ENCODE measurements at places on chromosomes 12 and 14.

GRCh38 chr12:14850929-14851663 is 7.8 kb upstream of the ART4 start:
- no peak for DNase-seq

DNA sequence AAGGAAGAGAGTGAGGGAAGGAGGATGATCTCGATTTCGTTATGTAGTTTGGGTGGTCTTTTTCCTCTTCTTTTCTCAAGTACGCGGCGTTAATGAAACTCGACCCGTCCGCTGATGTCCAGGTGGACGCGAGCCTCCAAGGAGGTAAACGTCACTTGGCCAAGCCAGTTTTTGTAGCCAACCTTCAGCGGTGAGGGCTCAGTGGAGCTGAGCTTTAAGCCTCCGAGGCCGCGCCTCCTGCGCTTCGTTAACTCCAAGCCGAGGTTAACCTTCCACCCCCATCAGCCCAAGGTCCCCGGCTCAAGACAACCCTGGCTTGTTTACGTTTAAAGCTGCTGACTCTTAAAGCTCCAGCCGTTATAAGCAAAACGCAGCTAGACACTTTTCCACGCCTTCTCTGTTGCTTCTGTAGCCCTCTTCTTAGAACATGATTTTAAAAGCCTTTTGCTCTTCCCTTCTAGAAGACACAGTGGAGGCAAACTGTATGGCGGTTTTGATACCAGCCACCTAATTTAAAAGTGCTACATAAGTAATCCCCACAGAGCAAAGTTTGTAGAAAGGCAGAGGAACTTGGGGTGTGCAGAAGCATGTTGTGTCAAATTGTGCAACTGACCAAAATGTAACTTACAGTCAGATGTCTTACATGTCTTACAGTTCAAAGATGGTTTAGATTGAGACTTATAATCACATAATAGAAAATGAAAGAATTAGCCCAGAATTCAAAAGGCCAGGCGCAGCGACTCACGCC is 923 bp upstream of the ITPR2 start:
- peak; percentile 70 for DNase-seq

DNA sequence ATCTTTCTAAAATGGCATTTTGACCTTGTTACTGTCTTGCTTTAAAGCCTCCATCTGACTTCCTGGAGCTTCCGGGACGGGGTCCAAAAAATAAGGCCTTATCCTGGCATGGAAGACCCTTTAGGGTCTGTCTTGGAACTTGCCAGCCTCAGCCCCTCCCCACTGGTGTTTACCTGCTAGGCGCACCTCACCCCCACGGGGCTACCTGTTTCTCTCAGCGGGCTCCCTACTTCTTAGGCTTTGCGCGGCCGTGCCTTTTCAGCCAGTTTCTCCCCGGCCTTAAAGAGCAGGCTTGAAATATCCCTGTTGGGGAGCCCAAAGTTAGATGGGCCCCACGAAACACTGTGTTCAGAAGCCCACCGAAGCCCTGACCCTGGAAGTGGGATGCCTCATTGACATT is 5.1 kb downstream of the RTL1 start:
- no peak for DNase-seq

DNA sequence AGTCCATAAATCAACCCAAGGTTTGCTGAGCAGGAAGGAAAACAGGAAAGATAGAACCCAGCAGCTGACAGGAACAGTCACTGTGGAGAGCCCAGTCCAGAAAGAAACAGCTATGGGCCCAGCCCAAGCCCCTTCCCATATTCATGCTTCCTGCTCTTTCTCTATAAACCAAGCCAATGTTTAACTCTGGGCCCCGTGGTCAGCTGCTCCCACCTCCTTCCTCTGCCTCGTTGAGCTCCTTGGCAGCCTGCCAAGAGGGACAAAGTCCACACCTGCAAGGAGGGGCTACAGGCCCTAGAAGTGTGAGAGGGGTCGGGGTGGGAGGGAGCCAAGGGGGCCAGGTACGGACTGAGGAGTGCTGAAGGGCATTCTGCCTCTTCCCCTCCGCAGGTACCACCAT is 10.0 kb downstream of the SLC6A13 start:
- DNase-seq: no peak

DNA sequence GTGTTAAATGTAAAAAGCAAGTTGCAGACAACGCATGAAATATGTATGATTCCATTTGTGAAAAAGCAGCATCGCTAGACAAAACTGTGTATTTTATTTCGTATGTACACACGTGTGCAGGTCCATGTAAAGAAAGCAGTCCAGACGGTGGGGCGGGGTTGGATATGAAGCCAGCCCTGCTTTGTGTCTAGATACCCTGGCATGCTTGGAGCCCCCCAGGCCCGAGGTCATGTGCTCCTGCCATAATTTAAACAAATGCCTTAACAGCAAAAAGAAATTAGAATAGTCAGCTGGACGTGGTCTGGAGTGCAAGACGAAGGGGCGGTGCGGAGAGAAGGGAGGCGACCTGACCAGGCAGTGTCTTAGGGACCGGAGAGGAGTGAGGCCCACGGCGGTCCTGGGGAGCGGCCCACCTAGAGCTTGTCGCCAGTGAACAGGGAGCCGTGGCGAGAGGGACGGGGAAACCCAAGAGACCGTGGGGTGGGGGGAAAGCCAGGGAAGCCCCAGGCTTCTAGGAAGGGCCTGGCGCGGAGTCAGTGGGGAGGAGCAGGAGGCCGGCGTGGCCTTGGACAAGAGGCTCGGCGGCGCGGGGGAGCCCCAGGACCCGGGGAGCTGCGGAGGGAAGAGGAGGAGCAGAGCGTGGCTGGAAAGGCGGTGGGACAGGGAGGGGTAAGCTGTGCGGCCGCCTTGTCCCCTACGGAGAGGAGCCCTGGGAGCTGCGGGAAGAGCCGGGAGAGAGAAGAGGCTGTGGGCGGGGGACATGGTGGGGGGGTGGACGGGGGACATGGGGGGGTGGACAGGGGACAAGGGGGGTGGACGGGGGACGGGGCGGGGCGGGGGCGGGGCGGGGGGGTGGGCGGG is 118.5 kb upstream of the C14orf180 start:
- no peak for DNase-seq

DNA sequence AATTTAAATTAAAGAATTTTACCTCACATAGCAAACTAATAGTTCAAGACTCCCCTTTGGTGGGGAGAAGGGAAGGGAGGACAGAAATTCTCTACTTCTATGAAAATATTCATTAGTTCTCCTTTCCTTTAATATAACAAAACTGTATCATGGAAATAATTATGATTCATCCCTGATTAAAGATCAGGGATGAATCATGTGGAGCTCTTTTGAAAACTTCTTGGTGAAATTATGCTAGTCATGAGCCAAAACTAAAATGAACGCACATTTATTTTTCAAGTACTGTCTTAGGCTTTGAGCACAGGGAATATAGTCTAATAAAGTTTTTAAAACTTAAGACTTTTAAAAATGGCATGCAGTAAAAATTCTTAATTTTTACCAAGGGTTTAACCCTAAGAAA is 17.1 kb downstream of the TMBIM4 start:
- DNase-seq: peak; percentile 21

- no peak for DNase-seq
Measured at GRCh38 chr12:4153343-4153892, 120.1 kb upstream of the CCND2 start.

- DNase-seq: no peak
Measured at GRCh38 chr12:5051334-5051733, 7.7 kb downstream of the KCNA5 start.

DNA sequence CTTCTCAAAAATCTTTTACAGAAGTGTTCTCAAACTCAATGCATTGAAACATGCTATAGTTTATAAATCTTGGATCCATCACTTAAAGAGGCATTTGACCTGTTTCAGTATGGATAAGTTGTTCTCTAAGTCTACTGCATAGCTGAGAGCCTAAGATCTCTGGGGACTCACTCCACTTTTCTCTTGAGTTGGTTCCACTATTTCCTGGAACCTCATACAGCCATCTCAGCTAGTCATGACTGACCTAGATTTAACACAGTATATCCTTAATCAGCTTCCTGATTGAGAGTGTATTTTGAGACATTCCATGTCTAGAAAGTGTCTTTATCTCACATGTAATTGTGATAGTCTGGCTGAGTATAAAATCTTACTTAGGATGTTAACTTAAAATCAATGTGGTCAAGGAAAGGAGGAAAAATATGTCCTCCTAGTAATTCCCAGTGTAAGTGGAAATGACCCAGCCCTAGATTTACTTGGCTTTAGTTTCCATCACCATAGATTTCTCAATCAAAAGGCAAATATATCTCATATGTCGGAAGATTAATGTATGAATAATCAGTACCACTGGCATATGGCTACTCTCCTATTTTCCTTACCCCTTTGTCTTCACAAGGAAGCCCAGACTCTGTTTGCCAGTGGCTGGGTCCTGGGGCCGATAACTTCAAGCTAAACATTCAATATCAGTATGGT is 61.9 kb downstream of the KICS2 start:
- DNase-seq: peak; percentile 39

Data from foreskin fibroblast (primary cell).